ENCODE measurements at places on chromosomes 6 and 20.

DNA sequence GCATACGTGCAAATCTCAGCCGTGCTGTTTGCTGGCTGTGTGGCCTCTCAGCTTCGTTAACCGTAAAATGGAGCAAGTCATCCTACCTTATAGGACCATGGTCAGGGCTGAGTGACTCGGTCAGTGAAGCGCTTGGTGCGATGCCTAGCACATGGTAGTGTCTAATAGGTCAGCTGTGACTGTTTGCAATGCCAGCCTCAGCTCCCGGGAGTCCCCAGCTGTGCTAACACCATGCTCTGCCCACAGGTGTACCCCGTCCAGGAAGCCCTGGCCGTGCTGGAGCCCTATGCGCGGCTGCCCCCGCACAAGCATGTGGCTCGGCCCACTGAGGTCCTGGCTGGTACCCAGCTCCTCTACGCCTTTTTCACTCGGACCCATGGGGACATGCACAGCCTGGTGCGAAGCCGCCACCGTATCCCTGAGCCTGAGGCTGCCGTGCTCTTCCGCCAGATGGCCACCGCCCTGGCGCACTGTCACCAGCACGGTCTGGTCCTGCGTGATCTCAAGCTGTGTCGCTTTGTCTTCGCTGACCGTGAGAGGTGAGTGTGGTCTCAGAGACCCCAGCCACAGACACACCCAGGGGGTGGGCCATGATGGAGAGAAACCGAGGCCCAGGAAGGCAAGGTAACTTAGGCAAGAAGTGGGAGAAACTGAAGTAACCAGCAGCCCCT is 10.6 kb downstream of the TRIB3 start:
- H3K36me3 ChIP-seq: peaks cover 7% of the 10 kb centered on the region
- H3K27ac ChIP-seq: no peak overlapping the region
- no peaks in the 10 kb centered on the region for H3K27me3 ChIP-seq
- no peak overlapping the region for H3K4me3 ChIP-seq
- no peaks in the 10 kb centered on the region for H3K4me1 ChIP-seq

DNA sequence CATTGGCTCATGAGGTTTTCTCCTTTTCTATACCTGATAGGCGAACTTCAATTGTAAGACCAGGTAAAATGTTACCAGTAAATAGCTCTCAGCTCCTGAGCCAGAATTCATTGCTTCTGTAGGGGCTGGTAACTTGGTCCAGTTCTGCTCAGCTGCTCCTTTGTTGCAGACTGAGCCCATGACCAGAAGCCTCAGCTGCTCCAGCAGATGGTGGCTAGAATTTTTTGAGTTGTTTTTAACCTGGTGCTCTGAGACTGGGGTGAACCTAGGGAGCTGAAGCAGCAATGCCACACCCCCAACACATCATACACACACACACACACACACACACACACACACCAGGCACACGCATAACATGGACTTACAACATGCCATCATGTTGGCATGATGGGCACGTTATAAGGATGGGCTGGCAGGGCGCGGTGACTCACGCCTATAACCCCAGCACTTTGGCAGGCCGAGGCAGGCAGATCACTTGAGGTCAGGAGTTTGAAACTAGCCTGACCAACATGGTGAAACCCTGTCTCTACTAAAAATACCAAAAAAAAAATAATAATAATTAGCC is 103.1 kb downstream of the QRSL1 start:
- H3K27me3 ChIP-seq: no peaks in the 10 kb centered on the region
- DNase-seq: no peak
- no peak overlapping the region for H3K4me3 ChIP-seq
- H3K36me3 ChIP-seq: no peaks in the 10 kb centered on the region
- H3K27ac ChIP-seq: no peak overlapping the region
- H3K4me1 ChIP-seq: no peaks in the 10 kb centered on the region

- H3K36me3 ChIP-seq: no peaks in the 10 kb centered on the region
- H3K4me3 ChIP-seq: no peak overlapping the region
- no peaks in the 10 kb centered on the region for H3K27me3 ChIP-seq
- H3K4me1 ChIP-seq: peaks cover 9% of the 10 kb centered on the region
These were observed 257.2 kb downstream of the TAF4 start for GRCh38 chr20:61808447-61808846.

- no peak overlapping the region for H3K27ac ChIP-seq
- H3K4me1 ChIP-seq: no peaks in the 10 kb centered on the region
- no peak overlapping the region for H3K4me3 ChIP-seq
- no peaks in the 10 kb centered on the region for H3K27me3 ChIP-seq
These were observed 111.7 kb upstream of the NEDD9 start for GRCh38 chr6:11343963-11344723.

DNA sequence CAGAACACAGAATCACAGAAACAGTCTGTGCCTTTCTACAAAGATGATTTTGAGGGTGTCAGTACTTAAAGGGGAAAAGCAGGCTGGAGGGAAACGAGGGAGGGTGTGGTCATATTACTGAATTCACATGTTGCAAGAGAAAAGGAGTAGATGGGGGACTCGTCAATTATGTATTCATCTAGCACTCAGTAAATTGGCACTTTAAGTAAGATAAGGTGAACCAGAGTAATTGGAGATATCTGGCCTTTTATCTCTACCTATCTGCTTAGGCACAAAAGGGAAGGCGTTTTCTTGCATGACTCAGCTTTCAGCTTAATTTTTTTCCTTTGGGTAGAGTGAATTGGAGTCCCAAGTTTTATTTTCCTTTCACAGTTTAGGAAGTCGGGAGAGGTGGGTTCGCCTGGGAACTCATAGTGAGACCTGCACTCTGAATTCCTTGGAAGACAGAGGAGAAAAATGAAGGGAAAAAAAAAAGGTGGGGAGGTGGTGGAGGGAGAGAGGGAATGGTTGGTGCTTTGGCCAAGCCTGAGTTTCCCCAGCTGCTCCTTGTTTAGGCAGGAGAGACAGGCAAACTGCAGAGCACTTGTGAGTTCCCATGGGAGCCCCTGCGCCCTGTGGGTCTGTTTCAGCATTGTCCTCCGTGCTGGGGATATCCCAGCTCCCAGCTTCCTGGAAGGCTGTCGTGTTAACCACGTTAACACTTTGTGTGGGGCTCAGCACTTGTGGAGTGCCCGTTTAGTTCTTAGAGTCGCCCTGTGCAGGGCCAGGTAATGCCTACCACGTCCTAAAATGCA is 19.7 kb upstream of the GTSF1L start:
- peaks cover 6% of the 10 kb centered on the region for H3K4me1 ChIP-seq
- no peaks in the 10 kb centered on the region for H3K36me3 ChIP-seq
- no peaks in the 10 kb centered on the region for H3K27me3 ChIP-seq

DNA sequence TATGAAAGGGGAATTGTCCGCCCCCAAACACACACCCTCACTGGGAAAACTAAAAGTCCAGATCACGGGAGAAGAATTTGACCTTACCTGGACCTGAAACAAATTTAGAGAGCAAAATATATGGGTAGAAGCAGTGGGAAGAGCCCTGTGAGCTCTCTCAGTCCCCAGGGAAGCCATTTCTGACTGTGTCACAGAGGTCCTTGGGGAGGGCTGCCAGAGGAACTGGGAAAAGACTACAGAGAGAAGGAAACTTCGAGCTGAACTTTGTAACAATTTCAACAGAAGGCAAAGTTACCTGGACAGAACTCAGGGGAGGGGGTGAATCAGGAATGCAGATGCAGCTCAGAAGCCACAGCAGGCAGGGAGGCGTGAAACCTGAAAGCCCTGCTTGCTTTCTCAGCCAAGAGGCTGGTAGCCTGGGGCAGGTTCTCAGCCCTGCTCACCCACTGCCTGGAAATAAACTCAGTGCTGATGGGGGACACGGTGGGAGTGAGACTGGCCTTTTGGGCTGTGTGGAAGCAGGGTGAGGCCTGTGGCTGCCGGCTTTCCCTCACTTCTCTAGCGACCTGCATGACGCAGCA is 163.8 kb downstream of the TMEM200A start:
- H3K4me3 ChIP-seq: no peak overlapping the region
- no peak for DNase-seq
- H3K27me3 ChIP-seq: no peaks in the 10 kb centered on the region
- no peaks in the 10 kb centered on the region for H3K36me3 ChIP-seq
- no peak overlapping the region for H3K27ac ChIP-seq

GRCh38 chr6:16129623-16130401 is 926 bp downstream of the MYLIP start:
- no peaks in the 10 kb centered on the region for H3K36me3 ChIP-seq
- peak overlapping the region; percentile 79 for H3K4me3 ChIP-seq
- H3K27ac ChIP-seq: peak overlapping the region; percentile 98
- no peaks in the 10 kb centered on the region for H3K27me3 ChIP-seq

DNA sequence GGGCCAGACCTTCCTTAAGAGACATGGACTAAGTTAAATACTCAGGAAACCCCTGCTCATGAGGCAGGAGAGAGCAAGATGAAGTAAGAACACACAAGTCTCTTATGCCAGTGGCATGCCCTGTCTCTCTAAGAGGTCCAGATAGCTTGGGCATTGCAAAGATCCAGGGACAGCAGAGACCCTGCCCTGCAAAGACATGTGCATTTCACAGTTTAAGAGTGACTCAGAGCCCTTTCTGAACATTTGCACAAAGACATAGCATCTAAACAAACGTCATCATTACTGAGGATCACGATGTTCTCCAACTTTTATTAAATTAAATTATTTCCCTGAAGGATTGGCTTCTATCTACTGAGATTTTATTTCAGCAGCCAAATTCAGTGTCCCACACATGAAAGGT is 230.5 kb upstream of the RIN2 start:
- peaks cover 11% of the 10 kb centered on the region for H3K4me1 ChIP-seq
- no peak for DNase-seq
- no peak overlapping the region for H3K4me3 ChIP-seq
- no peaks in the 10 kb centered on the region for H3K27me3 ChIP-seq
- no peaks in the 10 kb centered on the region for H3K36me3 ChIP-seq

DNA sequence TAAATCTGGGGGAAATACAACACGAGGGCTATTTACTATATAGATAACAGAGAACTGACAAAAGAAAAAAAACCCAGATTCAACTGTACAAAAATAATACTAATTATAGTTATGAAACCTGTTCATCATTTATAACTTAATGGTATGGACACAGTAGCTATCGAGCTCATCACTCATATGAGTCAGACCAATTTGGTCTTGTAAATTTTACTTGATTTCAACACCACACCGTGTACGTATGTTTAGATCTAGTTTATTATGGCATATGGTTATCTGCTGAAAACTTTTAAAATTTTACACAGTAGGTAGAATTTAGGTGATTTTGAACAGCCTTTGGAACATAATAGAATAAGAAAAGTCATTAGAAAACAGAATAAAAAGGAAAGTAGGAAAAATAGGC is 5.5 kb downstream of the MYLK4 start:
- H3K27ac ChIP-seq: no peak overlapping the region
- no peaks in the 10 kb centered on the region for H3K36me3 ChIP-seq
- H3K4me3 ChIP-seq: no peak overlapping the region

DNA sequence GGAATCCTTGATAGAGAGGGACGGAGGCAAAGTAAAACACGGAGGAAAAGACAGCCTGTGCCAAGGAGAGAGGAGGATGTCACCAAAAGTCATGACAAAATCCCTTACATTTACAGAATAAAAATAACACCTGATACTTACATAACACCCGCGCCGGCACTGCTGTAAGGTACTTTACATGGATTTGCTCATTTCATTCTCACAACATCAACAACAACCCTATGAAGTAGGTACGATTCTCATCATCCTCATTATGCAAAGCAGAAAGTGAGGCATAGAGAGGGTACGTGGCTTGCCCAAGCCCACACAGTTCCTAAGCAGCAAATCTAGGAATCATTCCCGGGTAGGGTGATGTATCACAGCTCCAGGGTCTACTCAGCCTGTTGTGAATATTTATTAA is 67.6 kb upstream of the NFATC2 start:
- H3K4me3 ChIP-seq: no peak overlapping the region
- no peaks in the 10 kb centered on the region for H3K4me1 ChIP-seq
- no peaks in the 10 kb centered on the region for H3K27me3 ChIP-seq

GRCh38 chr6:106844930-106845329 is 129.6 kb downstream of the CD24 start:
- H3K4me1 ChIP-seq: no peaks in the 10 kb centered on the region
- DNase-seq: no peak
- H3K27me3 ChIP-seq: no peaks in the 10 kb centered on the region
- no peaks in the 10 kb centered on the region for H3K36me3 ChIP-seq
- H3K27ac ChIP-seq: no peak overlapping the region

DNA sequence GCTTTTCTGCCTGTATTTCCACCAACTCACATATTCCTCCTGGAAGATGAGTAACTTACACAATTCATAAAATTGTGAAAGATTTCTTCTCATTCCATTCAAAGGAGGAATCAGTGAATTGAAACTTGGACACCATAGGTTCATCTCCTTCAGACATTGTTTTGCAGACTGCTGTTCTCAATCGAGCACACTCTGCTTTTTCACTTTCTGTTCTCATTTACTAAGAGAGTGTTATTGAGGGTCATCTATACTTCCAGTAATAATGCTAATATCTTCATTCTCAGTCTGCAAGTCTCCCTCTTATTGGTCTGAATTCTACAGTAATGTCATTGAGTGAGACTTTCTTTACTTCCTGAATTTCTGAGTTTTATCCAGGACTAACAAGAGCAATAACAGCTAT is 67.5 kb upstream of the FUT9 start:
- H3K4me1 ChIP-seq: no peaks in the 10 kb centered on the region
- H3K36me3 ChIP-seq: no peaks in the 10 kb centered on the region
- no peak overlapping the region for H3K27ac ChIP-seq
- no peak for DNase-seq
- H3K4me3 ChIP-seq: no peak overlapping the region
- H3K27me3 ChIP-seq: no peaks in the 10 kb centered on the region

GRCh38 chr6:489001-489400 is 97.4 kb downstream of the IRF4 start:
- H3K4me1 ChIP-seq: no peaks in the 10 kb centered on the region
- no peak overlapping the region for H3K27ac ChIP-seq

GRCh38 chr6:75963569-75963968 is 108.9 kb downstream of the IMPG1 start:
- no peak for DNase-seq
- no peaks in the 10 kb centered on the region for H3K27me3 ChIP-seq
- H3K36me3 ChIP-seq: no peaks in the 10 kb centered on the region
- no peak overlapping the region for H3K4me3 ChIP-seq
- H3K4me1 ChIP-seq: no peaks in the 10 kb centered on the region
- no peak overlapping the region for H3K27ac ChIP-seq

GRCh38 chr6:23277521-23278179 is 708.3 kb downstream of the HDGFL1 start:
- H3K4me3 ChIP-seq: no peak overlapping the region
- H3K4me1 ChIP-seq: no peaks in the 10 kb centered on the region
- no peaks in the 10 kb centered on the region for H3K36me3 ChIP-seq
- no peak for DNase-seq
- no peak overlapping the region for H3K27ac ChIP-seq

GRCh38 chr20:44056010-44056698 is 130.8 kb downstream of the JPH2 start:
- H3K4me3 ChIP-seq: no peak overlapping the region
- H3K36me3 ChIP-seq: peaks cover 56% of the 10 kb centered on the region
- no peaks in the 10 kb centered on the region for H3K4me1 ChIP-seq
- no peak overlapping the region for H3K27ac ChIP-seq

- H3K27me3 ChIP-seq: no peaks in the 10 kb centered on the region
- no peak for DNase-seq
- H3K27ac ChIP-seq: no peak overlapping the region
These were observed 306.6 kb downstream of the FARS2 start for GRCh38 chr6:5567890-5568289.

- no peak overlapping the region for H3K4me3 ChIP-seq
- no peak overlapping the region for H3K27ac ChIP-seq
- H3K27me3 ChIP-seq: no peaks in the 10 kb centered on the region
- peaks cover 20% of the 10 kb centered on the region for H3K36me3 ChIP-seq
- no peak for DNase-seq
These were observed 4.6 kb downstream of the VARS2 start for GRCh38 chr6:30918670-30919069.

- no peaks in the 10 kb centered on the region for H3K27me3 ChIP-seq
- no peak overlapping the region for H3K4me3 ChIP-seq
- peak overlapping the region; percentile 48 for H3K27ac ChIP-seq
- peaks cover 10% of the 10 kb centered on the region for H3K4me1 ChIP-seq
These were observed 20.0 kb downstream of the MAPK13 start for GRCh38 chr6:36150283-36150682.
